ENCODE measurements at places on chromosomes 4 and X.

DNA sequence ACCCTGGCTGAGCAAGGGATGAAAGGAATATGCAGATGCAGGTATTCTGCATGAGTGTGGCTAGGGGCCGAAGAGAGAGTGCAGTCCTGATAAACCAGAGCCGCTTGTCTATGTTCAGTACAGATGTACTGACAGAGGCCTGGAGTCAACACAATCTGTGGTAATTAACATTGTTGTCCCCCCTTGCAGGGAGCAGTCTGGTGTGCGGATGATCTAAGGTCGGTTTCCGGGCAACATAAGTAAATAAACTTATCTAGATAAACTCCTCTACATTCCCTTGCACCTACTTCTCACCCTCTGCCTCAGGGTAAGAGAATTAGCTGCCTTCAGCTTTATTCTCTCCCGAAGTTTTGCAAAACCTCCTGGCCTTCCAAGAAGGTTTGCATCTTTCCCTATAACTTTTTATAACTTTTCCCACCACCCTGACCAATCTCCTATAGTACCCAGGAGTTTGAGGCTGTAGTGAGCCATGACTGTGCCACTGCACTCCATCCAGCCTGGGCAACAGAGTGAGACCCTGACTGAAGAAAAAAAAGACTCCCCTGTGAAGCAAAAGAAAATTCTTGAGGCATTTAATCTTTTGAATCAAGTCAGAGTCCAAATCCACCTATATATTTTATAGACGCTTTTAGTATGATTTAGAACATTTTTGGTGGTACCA, 26.6 kb downstream of the SNX25 start:
- no peak for DNase-seq

DNA sequence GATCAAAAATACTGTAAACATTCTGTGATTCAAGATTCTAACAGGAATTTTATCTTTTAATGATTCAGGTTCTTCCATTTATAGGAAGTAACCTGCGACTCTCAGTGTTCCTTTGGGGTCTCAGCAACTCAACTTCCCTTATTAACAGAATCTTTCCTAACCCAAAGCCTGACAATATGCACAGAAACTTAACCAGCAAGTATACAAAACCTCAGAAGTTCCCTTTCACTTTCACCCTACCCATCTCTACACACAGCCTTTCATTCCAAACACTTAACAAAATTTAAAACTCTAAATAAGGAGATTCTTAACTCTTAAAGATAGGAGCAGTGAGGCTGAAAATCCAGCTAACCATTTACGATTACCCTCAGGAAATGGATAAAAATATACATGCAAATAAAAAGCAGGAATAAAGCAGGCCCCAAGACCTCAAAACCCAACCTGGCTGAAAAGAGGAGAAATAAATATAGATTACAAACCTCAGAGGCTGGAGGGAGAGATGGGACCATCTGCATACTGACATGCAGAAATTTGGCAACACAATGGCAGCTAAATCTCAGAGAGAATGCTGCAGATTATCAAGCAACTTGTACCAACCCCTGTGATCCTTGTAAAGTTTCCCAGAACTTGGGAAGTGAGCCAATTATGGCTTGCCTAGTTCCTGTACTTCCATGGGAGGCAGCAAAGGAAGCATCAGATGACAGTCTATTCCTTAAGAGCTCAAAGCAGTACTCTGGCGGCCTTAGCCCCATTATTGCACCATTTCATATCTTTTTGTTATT, 101.0 kb downstream of the ATP11C start:
- DNase-seq: no peak

DNA sequence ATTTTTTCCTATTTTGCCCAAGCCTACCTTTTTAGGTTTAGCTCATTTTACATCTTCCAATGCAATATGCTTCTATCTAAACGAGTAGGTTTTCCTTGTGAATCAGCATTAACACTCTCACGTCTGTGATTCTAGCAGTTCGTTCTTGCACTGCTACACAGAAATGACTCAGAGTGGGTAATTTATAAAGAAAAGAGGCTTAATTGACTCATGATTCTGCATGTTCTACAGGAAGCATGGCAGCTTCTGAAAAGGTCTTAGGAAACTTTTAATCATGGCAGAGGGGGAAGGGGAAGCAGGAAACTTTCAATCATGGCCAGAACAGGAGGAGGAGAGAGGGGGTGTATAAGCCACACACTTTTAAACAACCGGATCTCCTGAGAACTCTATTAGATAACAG, 44.9 kb downstream of the SPANXN1 start:
- DNase-seq: no peak

GRCh38 chr4:177349191-177349590, 39.5 kb downstream of the NEIL3 start:
- no peak for DNase-seq

DNA sequence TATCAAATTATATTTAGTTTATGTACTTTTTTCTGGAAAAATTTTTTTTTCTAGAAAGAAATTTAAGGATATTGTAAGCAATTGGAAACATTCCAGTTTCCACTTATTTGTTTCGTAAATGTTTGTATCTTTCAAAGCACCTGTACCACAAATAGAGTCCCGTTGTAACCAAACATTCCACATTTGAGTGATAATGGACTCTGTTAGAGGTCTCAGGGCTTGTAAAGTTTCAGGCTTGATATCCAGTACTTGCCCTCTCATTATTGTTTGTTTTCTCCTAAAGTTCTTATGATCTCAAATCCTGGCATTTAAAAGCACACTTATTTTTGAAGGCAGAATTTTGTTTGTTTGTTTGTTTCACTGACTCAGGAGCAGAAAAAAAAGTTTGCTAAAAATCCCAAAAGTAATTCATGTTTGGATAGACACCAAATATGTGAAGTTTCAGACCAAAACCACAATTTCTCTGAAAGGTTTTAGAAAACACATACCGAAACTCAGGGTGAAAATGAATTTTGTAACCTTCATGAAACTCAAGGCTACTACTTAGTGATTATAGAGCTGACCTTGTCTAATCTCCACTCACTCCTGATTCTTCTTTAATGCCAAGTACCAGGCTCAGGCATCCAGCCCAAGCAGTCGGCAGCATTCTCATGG, 5.7 kb upstream of the TMEM192 start:
- no peak for DNase-seq

DNA sequence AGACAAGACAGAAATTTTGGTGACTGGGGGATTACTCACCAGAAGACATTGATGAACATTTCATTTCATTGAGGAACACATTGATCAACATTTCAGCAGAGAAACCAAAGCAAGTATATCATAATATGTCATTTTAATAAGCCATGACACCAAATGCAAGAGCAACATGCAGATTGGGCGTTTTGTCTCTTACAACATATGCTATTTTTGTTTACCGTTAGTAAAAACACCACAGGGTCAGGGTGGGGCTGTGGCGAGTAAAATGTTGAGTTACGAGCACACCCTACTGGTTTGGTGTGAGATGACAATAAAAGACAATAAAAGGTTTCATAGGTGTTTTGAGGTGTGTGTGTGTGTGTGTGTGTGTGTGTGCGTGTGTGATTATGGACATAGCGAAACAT, 294.5 kb downstream of the PDGFC start:
- DNase-seq: no peak

DNA sequence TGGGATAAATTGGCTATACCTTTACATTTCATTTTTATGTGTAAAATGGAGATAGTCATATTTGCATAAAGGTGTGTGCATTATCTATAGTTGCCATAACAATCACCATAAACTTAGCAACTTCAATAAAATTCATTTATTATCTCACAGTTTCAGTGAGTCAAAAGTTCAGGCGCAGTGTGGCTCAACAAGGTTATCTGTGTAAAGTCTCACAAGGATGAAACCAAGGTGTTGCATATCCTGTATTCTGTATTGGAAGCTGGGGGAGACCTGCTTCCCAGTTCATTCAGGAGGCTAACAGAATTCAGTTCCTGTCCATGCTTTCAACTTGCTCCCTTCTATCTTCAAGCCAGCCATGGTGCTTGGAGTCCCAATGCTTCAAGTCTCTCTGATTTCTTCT, 169.5 kb downstream of the KCTD8 start:
- DNase-seq: no peak

- no peak for DNase-seq
Observed at GRCh38 chr4:10722957-10723356, 38.4 kb upstream of the CLNK start.
